ENCODE measurements at places on chromosomes 4 and X. TPM values are rescaled to one million over a fixed set of nuclear protein-coding genes. Genes with fewer than 3 reads are reported as not detected.

- no peaks in the 10 kb centered on the region for H3K4me1 ChIP-seq
- no peak for DNase-seq
- H3K4me3 ChIP-seq: no peak overlapping the region
- H3K27me3 ChIP-seq: no peaks in the 10 kb centered on the region
- no peak overlapping the region for H3K27ac ChIP-seq
Observed at GRCh38 chr4:84931961-84932360, 34.5 kb downstream of the WDFY3 start.

DNA sequence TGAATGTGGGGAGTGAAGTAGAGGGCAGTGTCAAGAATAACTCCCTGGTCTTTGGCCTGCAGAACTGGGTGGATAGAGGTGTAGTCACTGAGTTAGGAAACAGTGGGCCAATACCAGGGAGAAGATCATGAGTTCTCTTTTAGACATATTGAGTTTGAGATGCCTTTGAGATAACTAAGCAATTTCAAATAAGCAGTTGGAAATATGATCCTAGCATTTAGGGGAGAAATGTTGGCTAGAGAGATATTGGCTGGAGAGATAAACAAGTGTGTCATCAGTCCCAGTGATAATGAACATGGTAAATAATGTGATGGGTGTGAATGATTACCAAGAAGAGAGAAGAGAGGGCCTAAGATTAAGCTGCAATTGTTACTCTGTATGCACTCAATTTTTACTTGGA, 95.3 kb upstream of the HPRT1 start:
- H3K4me1 ChIP-seq: no peaks in the 10 kb centered on the region
- H3K27ac ChIP-seq: no peak overlapping the region
- H3K4me3 ChIP-seq: no peak overlapping the region
- no peak for DNase-seq
- H3K27me3 ChIP-seq: no peaks in the 10 kb centered on the region

CT45A1 gene
- total RNA-seq: not detected

- H3K27ac ChIP-seq: no peak overlapping the region
- no peaks in the 10 kb centered on the region for H3K27me3 ChIP-seq
- no peaks in the 10 kb centered on the region for H3K36me3 ChIP-seq
- H3K4me3 ChIP-seq: no peak overlapping the region
- no peak for DNase-seq
Observed at GRCh38 chr4:81684352-81684751, 212.6 kb upstream of the RASGEF1B start.

- H3K27ac ChIP-seq: no peak overlapping the region
- DNase-seq: no peak
- no peaks in the 10 kb centered on the region for H3K27me3 ChIP-seq
- no peaks in the 10 kb centered on the region for H3K4me1 ChIP-seq
Observed at GRCh38 chr4:2630556-2631273, 94.3 kb downstream of the FAM193A start.

F11 gene
- total RNA-seq: 0.48 TPM

DNA sequence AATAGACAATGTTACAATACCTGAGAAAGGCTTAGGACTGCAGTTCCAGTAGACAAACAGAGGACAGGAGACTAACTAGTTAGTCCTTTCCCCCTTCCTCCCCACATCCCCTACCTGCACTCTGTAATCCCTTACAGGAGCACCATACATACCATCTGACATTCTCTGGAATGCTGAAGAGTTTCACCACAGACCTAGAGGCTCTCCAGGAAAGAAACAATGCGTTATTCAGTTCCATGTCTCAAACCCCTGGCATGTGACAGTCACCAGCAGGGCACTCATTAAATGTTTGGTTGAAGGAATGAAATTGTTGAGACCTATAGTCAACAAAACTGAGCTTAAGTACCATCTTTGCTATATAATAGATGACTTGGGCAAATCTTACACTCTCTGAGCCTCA, 100.2 kb upstream of the USP38 start:
- no peak for DNase-seq
- peak overlapping the region; percentile 72 for H3K27ac ChIP-seq
- H3K36me3 ChIP-seq: no peaks in the 10 kb centered on the region
- H3K27me3 ChIP-seq: no peaks in the 10 kb centered on the region
- no peaks in the 10 kb centered on the region for H3K4me1 ChIP-seq

GRCh38 chr4:16206301-16206700, 20.0 kb downstream of the TAPT1 start:
- H3K27ac ChIP-seq: no peak overlapping the region
- no peak overlapping the region for H3K4me3 ChIP-seq
- DNase-seq: no peak
- H3K4me1 ChIP-seq: no peaks in the 10 kb centered on the region
- no peaks in the 10 kb centered on the region for H3K27me3 ChIP-seq
- no peaks in the 10 kb centered on the region for H3K36me3 ChIP-seq

DNA sequence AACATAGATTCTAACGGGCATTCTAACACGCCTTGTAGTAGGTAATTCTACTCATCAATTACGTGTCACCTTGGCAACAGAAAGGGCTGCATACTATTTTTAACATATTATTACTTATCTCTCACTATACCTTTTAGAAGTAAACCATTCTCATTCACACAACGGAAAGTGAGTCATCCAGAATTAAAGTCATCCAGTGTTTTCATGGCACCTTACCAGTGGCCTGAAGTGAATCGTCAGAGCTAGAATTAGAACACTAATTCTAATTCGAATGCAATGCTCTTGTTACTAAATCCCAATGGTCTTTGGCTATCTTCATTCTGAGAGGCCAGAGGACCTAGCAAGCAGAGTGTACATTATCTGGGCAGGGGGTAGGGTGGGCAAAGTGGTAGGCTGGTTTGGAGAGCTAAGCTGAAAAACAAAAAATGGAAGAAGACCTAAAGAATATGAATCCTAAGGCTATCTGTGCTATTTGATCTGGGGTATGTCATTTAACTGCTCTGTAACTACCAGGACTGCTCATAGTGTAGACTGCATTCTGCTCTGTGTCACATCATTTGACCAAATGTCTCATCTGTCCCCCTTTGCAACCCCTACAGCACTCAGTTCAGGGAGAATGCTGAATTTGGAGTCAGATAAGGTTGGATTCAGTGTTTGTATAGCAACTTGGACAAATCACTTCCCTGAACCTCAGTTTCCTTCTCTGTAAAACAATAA, 96.5 kb downstream of the HDAC8 start:
- H3K4me1 ChIP-seq: no peaks in the 10 kb centered on the region
- no peaks in the 10 kb centered on the region for H3K36me3 ChIP-seq
- no peaks in the 10 kb centered on the region for H3K27me3 ChIP-seq
- H3K4me3 ChIP-seq: no peak overlapping the region
- no peak overlapping the region for H3K27ac ChIP-seq
- no peak for DNase-seq

ART3 gene
- 1.6 TPM for total RNA-seq

DNA sequence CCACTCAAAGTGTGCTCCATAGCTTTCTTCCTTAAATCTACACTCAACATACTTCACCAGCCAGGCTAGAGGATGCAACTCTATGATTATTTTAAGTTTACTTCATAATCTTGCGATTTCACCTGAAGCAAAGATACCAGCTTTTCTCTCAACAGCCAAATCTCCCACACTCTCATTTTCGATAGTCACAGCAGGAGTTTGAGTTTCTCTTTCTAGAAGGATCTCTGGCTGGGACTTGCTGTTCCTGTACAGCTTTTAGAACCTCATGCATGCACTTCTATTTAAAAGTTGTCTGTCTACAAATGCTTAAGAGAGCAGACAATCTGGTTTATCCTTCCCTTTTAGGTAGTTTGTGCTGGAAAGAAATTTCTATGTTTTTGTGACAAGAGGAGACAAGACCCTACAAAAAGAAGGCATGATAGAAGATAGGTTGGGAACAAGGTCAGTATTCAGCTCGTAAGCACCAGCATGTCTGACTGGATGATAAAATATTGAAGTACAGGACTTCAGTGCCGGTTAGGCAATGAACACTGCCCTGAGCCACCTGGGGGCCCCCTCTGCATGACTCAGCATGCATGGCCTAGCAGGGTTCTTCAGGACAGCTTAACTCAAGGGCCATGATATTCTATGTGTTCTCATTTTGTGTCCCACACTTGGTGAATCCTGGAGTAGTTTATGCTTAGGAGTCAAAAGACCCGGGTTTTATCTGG, 65.6 kb downstream of the ATXN3L start:
- no peak overlapping the region for H3K27ac ChIP-seq
- no peaks in the 10 kb centered on the region for H3K36me3 ChIP-seq
- no peaks in the 10 kb centered on the region for H3K4me1 ChIP-seq
- no peak for DNase-seq
- H3K27me3 ChIP-seq: no peaks in the 10 kb centered on the region

GRCh38 chr4:131098976-131099375, 2003.0 kb downstream of the C4orf33 start:
- no peaks in the 10 kb centered on the region for H3K27me3 ChIP-seq
- no peak for DNase-seq
- no peaks in the 10 kb centered on the region for H3K36me3 ChIP-seq
- no peak overlapping the region for H3K27ac ChIP-seq
- no peak overlapping the region for H3K4me3 ChIP-seq
- no peaks in the 10 kb centered on the region for H3K4me1 ChIP-seq

MBNL3 gene
- 40.5 TPM for total RNA-seq

MCF2 gene
- not detected for total RNA-seq

DNA sequence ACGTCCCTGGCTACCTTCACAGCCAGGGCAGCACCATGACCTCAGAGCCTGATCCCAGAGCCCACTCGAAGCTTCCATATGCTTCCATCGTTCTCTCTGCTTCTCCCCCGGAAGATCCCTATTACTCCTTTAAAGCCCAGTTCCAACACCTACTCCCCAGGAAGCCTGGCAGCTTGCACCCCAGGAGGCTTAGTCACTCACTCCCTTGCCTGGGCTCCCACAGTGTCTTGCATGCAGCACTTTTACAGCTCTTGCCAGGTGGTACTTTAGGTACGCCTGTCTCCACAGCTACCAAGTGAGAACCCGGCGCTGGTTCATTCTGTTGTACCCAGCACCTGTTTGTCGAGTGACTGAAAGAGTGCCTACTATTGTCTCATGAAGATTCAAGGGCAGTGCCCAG, 24.5 kb upstream of the MAMLD1 start:
- no peaks in the 10 kb centered on the region for H3K4me1 ChIP-seq
- H3K4me3 ChIP-seq: no peak overlapping the region
- H3K27ac ChIP-seq: no peak overlapping the region

All from colonic mucosa (tissue), 4 donors.